ENCODE measurements at places on chromosomes 13 and 19. TPM values are rescaled to one million over a fixed set of nuclear protein-coding genes. Genes with fewer than 3 reads are reported as not detected.

GRCh38 chr19:12715929-12716328, 7.8 kb downstream of the TNPO2 start:
- no peak for DNase-seq

- peak; percentile 38 for DNase-seq
These were observed at the start of gene NOVA2 for GRCh38 chr19:45973553-45974338. Gene NOVA2, minus strand, starts transcription at chr19:45973865. Its CDS starts 514 bp downstream, at chr19:45973351.

DNA sequence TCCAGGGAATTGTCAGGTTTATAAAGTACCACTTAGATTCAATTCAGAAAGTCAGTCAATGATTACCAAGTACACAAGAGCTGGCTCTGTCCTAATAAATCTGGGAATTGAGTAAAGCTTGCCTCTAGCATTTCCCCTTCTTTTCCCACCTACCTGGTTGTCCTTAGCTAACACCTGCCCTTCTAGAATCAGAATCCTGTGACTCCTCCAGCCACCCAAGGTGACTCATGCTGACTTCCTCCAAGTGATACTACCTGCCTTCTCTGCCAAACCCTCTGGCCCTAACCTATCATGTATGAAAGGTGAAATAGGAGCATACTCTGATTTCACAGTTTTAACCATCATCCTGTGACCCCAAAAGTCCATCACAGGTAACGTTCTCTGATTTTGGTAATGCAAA, 151.2 kb downstream of the DIAPH3 start:
- DNase-seq: no peak

- no peak for DNase-seq
These were observed 3.1 kb downstream of the KIR2DL4 start for GRCh38 chr19:54806516-54806838.

GRCh38 chr13:106471957-106472543, 63.4 kb downstream of the EFNB2 start:
- DNase-seq: no peak

- no peak for DNase-seq
These were observed 167.8 kb downstream of the ZNF536 start for GRCh38 chr19:30539981-30540380.

DNA sequence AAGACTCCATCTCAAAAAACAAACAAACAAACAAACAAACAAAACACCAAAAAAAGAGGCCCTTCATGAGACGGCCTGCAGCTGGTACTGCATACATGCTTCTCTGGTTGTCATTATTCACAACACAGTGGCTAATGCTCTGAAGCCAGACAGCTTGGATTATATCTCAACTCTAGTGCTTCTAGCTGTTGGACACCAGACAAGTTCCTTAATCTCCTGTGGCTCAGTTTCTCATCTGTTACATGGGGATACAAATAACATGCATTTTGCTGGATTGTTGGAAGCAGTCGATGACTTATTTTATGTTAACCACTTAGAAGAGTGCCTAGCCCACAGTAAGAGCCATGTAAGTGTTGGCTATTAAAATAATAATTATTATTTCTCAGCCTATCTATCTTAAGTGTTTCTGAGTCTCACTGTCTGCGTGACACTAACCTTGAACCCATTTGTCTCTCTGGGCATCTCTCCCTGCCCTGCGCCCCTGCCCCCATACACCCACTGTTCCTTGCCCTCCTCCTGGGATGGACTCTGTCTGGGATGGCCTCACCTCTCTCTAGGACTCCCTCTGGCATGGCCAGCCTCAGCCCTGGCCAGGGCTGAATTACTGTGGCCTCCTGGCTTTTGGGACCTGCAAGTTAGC, 3.1 kb upstream of the JUNB start:
- DNase-seq: peak; percentile 50

GPR108 gene
- 92.3 TPM for polyA plus RNA-seq

DNA sequence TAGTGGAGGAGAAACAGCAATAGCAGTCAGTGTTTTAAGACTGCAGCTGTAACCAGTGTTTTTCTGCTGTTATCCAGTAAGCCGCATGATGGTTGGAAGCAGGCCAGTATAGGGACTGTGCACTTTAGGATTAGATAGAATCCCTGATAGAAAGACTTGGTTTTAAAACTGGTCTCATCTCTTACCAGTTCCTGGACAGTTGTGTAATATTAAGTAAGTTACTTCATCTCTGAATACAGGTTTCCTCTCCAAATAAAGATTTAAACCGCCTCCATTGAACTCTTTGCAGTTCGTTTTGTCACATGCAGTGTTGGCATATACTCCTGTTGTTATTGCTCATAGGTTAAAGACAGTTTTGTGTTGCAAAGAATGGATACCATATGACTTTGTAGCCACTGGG, 25.6 kb downstream of the URI1 start:
- DNase-seq: no peak

CD37 gene
- polyA plus RNA-seq: 42.9 TPM

DNA sequence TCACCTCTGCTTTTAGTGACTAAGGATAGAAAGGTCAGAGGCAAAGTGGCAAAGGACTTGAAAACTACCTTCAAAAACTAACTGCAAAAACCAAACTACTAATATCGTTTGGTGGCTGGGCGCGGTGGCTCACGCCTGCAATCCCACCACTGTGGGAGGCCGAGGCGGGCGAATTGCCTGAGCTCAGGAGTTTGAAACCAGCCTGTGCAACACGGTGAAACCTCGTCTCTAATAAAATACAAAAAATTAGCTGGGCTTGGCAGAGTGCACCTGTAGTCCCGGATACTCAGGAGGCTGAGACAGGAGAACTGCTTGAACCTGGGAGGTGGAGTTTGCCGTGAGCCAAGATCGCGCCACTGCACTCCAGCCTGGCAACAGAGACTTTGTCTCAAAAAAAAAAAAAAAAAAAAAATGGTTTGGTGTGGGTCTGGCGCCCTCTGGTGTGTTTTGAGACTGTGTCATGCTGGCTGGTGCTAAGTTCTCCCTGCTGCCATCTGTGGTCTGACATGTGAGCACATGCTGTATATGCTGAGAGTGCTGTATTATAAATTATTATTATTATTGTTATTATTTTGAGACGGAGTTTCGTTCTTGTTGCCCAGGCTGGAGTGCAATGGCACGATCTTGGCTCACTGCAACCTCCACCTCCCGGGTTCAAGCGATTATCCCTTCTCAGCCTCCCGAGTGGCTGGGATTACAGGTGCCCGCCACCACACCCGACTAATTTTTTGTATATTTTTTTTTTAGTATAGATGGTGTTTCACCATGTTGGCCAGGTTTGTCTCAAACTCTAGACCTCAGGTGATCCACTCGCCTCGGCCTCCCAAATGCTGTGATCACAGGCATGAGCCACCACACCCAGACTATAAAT, 36.0 kb upstream of the RNF17 start:
- DNase-seq: peak; percentile 41

IGFL2 gene
- 1.3 TPM for polyA plus RNA-seq

- DNase-seq: no peak
These were observed 77.0 kb downstream of the ZNF536 start for GRCh38 chr19:30449078-30449590.

ERICH4 gene
- 0.51 TPM for polyA plus RNA-seq

FCHO1 gene
- 0.46 TPM for polyA plus RNA-seq

PBX4 gene
- 18.5 TPM for polyA plus RNA-seq

Data from right lung (tissue), 10 donors.